ENCODE measurements at places on chromosomes 5 and 9. TPM values are rescaled to one million over a fixed set of nuclear protein-coding genes. Genes with fewer than 3 reads are reported as not detected.

The C7 gene
- 0.09 TPM for total RNA-seq

The PITX1 gene
- 0.09 TPM for total RNA-seq

The PCDHB4 gene
- total RNA-seq: 0.09 TPM

The DRD1 gene
- total RNA-seq: not detected

The SH3PXD2B gene
- total RNA-seq: 19.5 TPM

The TMEM174 gene
- total RNA-seq: not detected

The BTNL8 gene
- total RNA-seq: not detected

The COL5A1 gene
- 67.9 TPM for total RNA-seq

The SARDH gene
- total RNA-seq: 0.27 TPM

The RASEF gene
- 0.09 TPM for total RNA-seq

The SLCO6A1 gene
- total RNA-seq: not detected

All from endothelial cell of coronary artery (primary cell).